ENCODE measurements at places on chromosomes 4 and X. TPM values are rescaled to one million over a fixed set of nuclear protein-coding genes. Genes with fewer than 3 reads are reported as not detected.
A peak's percentile ranks its signal among the peaks of the same experiment; 100 is the strongest.

- DNase-seq: no peak
Observed at GRCh38 chr4:20629186-20630106, 70.8 kb upstream of the PACRGL start.

- no peak for DNase-seq
Observed at GRCh38 chrX:110657073-110657472, 138.5 kb downstream of the CHRDL1 start.

DNA sequence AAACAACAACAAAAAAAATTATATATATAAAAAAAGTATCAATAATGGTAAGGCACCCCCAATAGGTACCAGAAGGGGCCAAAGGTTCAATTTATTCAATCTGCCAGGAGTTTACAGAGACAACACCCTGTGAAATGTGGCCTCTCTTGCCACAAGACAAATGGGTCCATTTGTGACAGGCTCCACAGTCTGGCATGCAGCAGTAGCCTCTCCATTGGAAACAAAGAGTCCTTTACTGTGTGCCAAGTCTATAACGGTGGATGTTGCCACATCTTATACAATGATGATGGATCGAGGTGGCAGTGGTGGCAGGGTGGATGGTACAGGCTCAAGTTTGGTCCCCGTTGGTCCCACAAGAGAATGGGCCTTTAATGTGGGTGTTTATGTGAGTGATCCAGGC lies 70.1 kb upstream of the SH3RF1 start:
- DNase-seq: no peak

DNA sequence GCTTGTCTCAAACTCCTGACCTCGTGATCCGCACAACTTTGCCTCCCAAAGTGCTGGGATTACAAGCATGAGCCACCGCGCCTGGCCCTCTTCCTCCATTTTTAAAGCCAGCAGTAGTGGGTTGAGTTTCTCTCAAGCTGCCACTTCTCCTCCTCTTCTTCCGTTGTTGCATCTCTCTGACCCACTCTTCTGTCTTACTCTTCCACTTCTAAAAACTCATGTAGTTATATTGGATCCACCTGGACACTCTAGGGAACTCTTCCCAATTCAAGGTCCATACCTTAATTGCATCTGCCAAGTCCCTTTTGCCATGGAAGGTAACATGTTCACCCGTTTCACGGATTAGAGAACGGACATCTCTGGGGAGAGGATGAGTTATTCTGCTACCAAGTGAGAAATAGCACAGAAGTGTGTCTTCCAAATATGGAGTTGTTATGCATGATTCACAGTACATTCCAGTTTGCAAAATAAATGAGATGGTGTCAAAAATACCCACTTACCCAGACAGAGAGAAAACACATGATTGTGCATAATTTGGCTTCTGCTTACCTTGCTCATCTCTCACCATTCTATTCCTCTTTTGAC lies 51.8 kb downstream of the GBA3 start:
- no peak for DNase-seq

GRCh38 chrX:115330498-115331168 lies 41.1 kb downstream of the LUZP4 start:
- DNase-seq: peak; percentile 65

- no peak for DNase-seq
Observed at GRCh38 chr4:74659576-74660411, 134.5 kb downstream of the BTC start.

DNA sequence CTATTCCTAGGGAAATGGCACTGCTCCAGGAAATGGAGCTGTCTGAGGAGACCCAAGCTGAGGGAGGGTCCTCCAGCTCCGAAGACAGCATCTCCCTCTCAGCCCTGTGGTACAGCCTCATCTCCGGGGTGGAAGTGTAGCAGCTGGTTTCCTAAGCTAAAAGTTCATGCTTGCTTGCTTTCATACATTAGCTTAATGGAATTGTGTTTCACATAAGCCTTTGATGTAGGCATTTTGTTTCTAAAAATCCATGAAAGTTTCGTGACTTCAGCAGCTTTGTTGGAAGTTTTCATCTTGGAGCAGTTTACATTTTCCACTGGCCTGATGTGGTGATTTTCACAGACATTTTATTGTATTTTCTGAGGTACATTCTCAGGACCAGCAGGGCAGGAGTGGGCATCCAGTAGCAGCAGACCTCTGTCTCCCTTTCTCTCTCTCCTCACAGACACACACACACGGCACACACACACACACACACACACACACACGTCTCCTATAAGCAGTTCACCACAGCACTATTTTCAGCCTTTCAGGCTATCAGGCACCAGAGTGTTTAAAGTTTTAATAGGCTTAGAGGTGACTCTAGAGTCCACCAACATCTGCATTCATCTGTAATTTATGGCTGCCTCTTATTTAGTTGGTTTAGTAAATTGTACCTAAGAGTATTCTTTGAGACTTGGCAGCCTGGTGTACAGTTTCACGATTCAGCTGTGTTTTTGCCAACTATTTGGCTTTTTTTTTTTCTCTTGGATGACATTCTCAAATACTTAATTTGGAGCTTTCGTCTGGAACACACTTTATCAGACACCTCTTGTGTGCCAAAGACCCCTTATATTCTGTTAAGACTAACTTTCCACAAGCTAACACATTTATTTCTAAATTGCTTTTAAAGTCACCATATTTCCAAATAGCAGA lies 225.8 kb upstream of the SFRP2 start:
- peak; percentile 59 for DNase-seq

DNA sequence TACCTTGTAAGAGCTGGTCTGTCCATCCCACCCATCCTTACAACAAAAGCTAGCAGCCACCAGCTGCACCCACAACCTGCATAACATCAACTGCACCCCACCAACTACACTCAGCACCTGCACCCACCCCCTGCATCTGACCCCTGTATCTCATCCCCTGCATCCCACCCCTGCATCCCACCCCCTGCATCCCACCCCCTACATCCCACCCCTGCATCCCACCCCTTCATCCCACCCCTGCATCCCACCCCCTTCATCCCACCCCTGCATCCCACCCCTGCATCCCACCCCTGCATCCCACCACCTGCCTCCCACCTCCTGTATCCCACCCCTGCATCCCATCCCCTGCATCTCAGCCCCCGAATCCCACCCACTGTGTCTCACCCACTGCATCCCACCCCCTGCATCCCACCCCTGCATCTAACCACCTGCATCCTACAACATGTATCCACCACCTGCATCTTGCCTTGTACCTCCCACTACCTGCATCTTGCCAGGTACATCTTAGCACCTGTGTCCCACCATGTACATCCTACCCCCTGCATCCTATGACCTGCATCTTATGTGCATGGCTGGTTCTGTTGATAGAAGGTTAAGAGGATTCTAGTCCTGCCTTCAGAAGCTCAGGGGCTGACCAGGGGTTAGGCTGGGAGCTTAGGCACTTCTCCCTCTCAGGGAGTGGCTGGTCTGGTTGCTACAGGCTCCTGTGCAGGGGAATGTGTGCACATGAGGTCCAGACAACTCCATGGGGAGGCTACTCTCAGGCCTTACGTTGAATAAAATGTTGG lies 9.4 kb downstream of the TMEM271 start:
- DNase-seq: no peak

- DNase-seq: no peak
Observed at GRCh38 chr4:89617317-89617716, 219.6 kb downstream of the SNCA start.

DNA sequence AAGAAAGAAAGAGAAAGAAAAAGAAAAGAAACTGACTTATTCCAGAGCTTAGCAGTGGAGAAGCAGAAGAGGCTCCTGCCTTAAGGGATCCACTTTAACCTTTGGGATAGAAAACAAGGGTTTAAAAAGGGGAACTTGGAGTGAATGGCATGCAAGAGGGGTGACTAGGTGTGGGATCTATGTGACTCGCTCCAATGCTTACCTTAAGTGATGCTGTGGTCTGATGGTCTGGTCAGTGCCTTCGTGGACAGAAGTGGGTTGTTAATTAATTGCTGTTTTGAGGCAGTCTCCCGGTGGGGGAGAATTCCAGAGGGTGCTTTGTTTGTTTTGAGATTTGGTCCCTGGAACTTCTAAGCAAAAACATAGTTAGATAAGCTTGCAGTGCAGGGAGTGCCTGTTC lies 21.1 kb upstream of the RHOXF1 start:
- DNase-seq: no peak

DNA sequence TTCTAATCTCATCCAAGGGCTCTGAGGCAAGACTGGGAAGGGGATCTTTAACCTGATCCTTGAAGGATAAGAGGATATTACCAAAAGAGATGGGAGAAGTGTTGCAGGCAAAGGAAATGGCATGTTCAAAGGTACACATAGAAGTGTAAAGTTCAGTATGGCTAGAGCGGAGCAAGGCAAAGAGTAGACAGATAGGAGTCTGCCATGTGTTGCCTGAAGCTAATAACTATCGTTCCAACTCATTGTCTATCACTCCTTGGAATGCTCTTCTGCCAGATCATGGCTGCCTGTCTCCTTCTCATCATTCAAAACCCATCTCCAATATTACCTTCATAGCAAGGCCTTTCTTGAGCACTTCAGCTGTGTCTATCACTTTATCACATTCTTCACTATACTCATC lies 55.2 kb upstream of the IL1RAPL2 start:
- DNase-seq: no peak

- DNase-seq: peak; percentile 62
Observed at GRCh38 chr4:185640811-185641675, 105.7 kb upstream of the PDLIM3 start.

The ENAM gene
- polyA plus RNA-seq: 5.1 TPM

The RHOXF2 gene
- 0.12 TPM for polyA plus RNA-seq

The RIBC1 gene
- 4.8 TPM for polyA plus RNA-seq

The CTAG1A gene
- not detected for polyA plus RNA-seq

The PLS3 gene
- polyA plus RNA-seq: 267 TPM

The RAB9A gene
- 23.9 TPM for polyA plus RNA-seq

The ART3 gene
- 0.42 TPM for polyA plus RNA-seq

The CT45A8 gene
- not detected for polyA plus RNA-seq

The F8A3 gene
- not detected for polyA plus RNA-seq

The FRG1 gene
- polyA plus RNA-seq: 66.7 TPM

The SMARCA1 gene
- polyA plus RNA-seq: 125 TPM
